ENCODE measurements at places on chromosomes 1 and 21.
A peak's percentile ranks its signal among the peaks of the same experiment; 100 is the strongest.

DNA sequence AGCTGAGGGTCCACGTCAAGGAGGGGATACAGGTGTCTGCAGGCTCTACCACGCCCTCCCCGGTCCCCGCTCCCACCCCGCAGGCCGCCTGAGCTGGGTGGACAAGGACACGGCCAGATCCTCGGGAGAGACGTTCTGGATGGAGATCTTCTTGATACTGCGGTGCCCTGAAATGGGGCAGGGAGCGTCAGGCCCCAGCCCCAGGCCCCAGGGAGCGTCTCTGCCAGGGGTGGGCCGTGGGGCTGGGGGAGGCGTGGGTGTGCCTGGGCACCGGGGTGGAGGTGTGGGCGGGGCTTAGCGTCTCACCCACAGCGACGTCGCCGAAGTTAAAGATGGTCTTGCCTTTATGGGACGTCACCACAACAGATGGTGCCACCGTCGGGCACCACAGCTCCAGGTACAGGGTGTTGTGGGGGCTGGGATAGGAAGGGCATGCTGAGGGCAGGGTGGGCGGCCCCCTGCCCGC is 7.3 kb upstream of the TMEM52 start:
- DNase-seq, result no peak

DNA sequence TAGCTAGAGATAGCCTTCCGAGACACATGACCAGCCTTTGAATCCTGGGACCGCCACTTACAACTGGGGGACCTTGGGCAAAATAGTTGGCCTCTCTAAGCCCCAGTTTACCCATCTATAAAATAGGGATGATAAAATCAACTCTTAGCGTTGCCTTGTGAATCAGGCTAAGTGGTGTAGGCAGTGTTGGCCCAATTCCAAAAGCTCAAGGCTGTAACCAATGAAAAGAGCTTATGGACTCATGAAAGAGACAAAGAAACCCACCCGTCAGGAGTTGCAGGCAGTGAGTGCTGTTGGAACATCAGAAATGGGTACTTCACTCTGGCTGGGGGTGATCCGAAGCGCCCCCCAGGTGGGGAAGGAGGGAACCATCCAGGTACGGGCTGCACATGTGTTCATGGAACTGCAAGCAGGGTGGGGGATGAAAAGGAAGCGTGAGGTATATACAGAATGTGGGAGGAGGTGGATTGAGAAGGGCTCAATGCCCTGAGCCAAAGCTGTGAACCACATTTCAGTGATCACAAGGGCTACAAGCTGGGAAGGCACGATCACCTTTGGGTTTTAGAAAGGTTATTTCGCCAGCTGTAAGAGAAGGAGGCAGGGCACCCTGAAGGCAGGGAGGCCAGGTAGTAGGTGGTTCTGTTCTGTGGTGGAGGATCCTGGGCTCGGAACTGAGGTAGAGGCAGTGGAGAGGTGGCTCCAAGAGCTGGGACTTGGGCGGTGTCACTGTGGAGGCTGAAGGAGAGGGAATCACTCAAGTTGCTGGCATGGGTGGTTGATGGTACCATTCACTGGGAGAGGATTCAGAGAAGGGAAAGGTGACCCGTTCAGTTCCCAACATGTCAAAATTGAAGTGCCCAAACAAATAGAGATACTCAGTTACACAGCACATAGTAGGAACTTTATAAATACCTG is 11.4 kb upstream of the KIAA1614 start:
- no peak for DNase-seq

- DNase-seq, result no peak
These were observed 14.9 kb upstream of the CD1C start for GRCh38 chr1:158274797-158275196.

GRCh38 chr21:46058431-46059145 is 39.3 kb upstream of the COL6A2 start:
- DNase-seq, result no peak

DNA sequence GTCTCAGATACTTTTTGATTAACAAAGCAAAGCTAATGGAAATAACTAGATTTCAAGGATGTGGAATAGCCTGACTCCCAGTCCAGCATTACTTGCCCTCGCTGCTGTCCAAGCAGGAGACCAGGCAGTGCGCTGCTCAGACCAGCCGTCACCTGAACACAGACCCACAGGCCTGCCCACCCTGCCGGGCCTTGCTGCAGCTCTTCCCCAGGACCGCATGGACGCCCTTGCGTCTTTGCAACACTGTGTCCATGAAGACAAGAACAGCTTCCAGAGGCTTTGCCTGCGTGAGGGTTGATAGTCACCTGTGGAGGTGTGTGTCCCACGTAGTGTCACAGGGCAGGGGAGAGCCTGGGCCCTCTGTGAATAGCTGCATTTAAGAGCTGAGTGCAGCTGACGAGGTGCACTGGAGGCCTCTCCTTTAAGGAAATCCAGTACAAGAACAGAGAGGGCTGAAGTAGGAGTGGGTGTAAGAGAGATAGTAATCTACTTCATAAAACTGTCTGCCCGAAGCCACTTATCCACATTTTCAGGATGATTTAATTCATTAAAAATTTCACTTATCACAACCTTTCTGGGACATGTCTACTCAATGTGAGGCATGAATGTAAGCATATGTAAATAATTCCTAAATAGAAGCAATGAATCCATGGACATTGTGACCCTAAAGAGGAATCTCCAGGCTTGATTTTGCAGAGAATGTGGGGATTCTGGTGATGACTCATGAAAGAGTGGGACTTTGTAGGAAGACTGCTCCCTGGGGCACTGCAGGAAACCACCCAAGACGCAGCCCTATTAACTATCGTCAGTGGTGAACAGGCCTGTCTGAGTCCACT is 176.2 kb upstream of the RAB4A start:
- DNase-seq, result no peak

- no peak for DNase-seq
These were observed 233.8 kb upstream of the JUN start for GRCh38 chr1:59017501-59018231.

- no peak for DNase-seq
These were observed 40.4 kb upstream of the EIF4G3 start for GRCh38 chr1:21216835-21217811.

DNA sequence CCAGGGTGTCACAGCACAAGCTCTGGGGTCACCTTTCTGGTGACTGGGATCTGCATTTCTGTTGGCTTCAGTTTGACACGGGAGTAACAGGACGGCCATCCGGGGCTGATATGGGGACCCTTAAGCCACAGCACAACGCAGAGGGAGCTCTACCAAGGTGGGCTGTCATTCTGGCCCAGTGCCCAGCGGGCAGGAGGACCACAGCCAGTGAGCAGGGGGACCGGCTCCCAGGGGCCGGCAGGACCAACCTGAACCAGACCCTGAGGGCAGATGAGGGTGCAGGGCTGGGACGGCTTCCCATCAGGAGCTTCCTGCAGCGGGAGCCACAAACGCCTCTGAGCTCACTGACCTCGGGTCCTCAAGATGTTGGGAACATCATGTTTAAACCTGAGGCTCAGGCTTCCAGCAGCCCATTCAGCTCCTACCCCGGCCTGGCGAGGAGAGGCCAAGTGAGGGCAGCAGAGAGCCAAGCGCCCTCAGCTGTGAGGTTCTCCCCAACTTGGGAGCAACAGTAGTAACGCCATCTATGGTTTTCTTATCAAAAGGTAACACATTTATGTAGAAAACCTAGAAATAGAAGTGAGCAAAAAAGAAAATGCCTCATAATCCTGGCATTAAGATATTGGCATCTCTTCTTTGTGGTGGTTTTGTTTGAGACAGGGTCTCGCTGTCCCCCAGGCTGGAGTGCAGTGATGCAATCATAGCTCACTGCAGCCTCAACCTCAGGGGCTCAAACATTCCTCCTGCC is 26.8 kb downstream of the TMEM201 start:
- no peak for DNase-seq

GRCh38 chr1:200740571-200741208 is 2.0 kb downstream of the CAMSAP2 start:
- DNase-seq, result no peak

DNA sequence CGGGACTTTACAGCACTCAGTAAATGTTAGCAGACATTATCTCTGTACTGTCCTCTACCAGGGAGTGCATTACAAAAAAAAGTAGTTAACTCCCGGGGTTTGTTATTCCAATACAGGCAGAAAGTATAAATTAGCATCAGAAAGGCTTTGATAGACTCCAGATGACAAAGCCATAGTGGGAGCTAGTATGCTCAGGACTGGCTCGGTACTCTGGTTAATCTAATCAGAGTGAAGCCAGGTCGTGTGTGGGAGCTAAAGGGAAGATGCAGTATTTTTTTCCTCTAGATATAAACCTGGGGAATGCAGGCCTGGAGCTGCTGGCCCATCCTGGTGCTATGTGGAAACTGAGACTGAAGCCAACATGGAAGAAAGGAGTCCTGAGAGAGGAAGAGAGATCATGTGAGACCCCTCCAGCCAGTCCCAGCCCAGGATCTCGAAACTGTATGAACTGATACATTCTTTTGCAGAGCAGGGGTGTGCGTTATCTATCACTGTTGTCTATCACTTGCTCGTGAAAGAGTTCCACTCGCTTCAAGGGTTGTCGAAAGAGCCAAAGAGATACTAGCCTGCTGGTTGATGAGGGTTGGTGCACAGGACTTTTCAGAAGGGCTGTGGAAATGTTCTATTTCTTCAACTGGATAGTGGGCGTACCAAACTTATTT is 125.8 kb downstream of the PLPP3 start:
- no peak for DNase-seq

GRCh38 chr21:36454093-36454531 is 25.8 kb downstream of the CLDN14 start:
- DNase-seq, result no peak

DNA sequence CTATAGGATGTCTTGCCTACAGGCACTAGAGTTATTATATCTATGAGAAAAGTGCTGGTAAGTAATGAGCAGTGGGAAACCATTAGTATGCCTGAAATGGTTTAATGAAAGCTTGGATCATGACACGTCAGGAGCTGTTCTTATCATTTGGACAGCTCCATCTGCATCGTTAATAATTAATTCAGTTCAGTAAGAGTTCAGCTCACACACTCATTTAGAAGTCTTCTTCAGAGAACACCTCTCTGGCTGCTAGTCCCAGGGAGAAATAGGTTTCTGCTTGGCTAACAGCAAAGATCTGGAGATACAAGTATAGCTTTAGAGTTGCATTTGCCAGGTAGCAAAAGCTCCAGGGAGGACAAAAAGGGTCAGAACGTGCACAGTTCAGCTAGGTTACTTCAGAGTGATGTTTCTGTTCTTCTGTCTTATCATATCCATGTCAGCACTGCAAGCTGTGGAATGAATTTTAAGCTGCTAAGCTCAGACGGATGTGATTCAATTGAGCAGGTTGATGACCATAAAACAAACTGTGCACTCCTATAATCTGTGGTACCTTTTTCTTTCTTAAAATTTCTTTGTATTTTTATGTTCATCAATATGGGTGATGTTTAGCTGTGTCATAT is 173.6 kb downstream of the ADGRL2 start:
- no peak for DNase-seq

DNA sequence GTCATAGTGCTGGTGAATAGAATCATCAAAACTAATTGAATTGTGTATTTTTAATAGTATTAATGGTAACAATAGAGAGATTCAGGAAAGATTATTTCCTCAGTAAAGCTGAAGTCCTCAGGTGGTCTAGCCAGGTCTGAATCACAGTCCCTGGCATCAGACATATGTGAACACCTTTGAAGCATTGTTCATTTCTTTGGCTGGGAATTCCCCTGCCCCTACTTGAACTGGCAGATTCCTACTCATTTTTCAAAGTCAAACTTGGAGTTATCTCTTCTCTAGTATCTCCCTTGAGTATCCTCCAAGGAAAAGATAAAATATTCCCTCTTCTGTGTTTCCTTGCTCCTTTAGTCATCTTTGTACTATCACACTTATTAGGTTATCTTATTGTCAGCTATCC is 759.8 kb downstream of the ADGRL2 start:
- no peak for DNase-seq

DNA sequence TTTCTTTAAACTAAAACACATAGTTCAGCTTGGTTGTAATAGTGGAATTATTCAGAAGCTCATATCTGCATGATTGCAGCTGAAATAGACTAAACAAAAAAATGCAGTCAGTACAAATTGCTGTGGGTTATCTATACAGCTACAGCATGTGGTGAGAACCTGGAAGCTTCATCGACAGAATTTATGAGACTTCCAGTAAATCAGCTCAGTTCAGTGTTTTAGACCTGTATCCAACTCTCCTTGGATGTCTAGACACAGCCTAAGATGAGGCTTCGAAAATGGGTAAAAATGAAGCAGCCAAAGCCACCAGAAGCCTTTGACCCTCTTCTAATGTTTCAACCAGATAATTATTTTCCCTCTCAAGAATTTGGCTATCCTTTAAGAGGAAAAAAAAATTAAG is 127.1 kb upstream of the C1orf105 start:
- DNase-seq, result peak; percentile 64

DNA sequence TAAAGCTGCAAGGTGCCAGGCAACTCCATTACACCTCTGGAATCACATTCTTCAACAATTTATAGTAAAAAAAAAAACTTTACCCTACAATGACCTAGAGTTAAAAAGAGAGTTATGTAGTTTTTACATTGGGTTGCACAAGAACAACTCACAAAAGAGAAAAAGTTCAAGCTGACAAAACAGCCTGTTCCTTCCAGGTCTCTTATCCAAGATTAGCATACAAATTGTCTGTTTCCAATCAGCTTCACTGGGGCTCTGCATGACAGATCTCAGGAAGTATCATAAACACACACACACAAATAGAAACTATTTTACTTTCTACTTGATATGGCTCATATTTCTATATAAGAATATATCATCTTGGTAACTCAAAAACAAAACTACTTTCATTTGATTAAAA is 154.6 kb downstream of the PCNX2 start:
- peak; percentile 8 for DNase-seq

DNA sequence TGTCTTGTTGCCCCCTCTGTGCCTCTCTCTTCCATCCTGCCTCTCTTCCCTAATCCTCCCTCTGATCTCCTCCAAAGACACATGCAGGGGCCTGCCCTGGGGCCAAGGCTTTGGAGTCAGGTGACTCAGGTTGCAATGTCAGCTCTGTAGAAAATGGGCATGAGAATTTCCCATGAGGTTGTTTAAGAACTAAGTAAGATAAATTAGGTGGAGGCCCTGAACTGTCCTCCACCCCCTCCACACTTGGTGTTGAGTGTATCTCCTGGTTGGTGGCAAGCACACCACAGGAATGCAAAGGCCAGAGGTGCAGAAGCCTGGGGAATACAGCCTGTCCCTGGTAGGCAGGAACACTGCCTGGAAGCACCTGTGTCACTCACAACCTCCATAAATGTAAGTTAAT is 63.9 kb upstream of the GRIK3 start:
- no peak for DNase-seq

DNA sequence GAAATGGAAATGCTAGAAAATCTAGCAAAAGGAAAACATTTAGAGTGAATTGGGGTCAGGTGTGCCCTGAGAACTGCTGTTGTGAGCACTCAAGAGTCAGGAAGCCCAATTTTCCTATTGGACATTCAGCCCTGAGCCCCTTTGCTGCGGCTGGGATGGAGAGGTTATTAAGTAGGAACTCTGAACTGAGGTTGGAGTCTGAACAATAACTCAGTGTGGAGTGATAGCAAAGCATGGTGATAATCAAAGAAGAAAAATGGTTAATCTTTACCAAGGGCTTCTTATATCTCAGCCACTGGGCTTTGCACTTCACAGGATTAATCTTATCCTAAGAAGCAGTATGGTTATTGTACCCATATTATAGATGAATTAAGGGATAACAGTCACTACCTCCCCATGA is 52.0 kb downstream of the TMCO4 start:
- no peak for DNase-seq

GRCh38 chr21:29499734-29500343 is 201.1 kb downstream of the BACH1 start:
- no peak for DNase-seq

- no peak for DNase-seq
These were observed 917 bp downstream of the RAP1A start for GRCh38 chr1:111620441-111620971.
